ENCODE measurements at places on chromosomes 1 and 21.

GRCh38 chr1:229159668-229160544 lies 111.0 kb upstream of the RAB4A start:
- no peak for DNase-seq

- no peak for DNase-seq
These were observed 151.9 kb downstream of the MAGI3 start for GRCh38 chr1:113542221-113542701.

DNA sequence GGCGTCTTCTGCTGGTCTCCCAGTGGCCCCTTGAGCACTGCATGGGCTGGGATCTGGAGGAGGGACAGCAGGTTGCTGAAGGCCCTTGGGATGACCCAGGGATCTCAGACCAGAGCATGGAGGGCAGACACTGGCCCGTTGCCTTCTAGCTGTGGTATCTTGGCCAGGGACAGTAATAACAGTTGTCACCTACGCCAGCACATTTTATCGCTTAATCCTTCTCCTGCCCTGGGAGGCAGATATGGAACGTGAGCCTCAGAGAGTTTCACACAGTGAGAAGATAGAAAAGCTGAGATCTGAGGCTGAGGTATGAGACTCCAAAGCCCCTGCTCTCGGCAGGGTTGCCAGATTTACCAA lies 40.1 kb upstream of the RD3 start:
- no peak for DNase-seq

DNA sequence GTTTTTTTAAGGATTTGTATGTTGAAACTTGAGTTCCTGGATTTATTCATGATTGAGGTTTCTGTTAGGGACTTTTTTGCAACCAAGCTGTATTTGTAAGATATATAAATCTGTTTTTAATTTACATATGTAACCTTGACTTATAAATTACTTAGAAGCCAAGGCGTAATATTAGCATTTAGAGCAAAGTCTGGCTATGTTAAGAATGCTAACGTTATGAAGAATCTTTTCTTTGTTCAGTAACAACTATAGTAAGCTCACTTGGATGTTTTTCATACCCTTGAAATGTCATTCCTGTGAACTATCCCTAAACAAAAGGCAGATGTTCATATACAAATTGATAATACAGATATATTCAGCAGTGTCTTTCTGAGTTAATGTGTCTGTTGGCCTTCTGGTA lies 155.3 kb downstream of the MAGI3 start:
- no peak for DNase-seq

DNA sequence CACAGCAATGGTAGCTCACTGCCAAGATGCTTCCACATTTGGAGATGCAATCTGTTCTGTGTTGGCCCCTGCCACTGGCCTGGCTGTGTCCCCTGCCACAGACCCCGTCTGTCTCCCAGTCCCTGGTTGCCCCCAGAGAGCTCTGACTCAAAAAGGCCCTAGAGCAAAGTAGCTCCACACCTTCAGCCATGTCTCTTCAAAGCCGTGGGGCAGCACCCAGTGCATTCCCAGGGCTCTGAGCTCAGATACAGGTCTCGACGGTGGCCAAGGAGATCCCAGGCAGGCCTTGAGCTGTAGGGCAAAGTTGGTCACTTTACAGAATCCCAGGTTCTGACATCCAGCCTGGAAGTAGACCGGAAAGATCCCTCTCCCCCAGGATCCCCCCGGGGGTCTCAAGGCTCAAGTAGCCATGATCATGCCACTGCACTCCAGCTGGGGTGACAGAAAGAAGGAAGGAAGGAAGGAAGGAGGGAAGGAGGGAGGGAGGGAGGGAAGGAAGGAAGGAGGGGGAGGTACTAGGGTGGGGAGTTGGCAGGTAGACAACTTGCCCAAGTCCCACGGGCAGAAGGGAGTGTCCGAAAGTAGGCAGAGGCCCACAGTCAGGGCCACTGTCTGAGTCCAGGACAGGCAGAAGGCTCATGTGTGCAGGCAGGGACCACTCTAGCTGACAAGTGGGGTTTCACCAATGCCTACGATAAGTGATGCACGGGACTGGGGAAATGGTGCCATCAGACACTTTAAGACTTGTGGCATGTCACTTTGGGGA lies 4.8 kb upstream of the ARF1 start:
- no peak for DNase-seq

DNA sequence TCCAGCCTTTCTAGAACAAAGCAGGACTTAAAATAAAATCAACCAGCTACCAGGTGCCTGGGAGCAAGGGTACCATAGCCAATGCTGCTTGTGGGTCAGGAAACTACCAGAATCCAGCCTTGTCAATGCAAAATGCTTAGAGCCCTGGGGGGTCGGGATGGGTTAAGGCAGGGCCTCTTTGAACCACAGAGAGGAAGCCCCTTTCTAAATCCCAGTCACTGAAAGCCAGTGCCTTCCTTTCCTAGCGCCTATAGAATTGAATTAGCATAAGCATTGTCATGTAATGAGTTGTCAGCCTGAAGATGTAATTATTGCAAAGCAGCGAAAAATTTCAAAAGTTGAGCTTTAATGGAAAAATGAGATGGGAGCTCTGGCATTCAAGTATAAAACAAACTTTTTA lies 176.6 kb upstream of the DAB1 start:
- no peak for DNase-seq

GRCh38 chr1:13702425-13703127 lies 2.6 kb downstream of the PRDM2 start:
- no peak for DNase-seq

- no peak for DNase-seq
These were observed 494 bp upstream of the PIP5K1A start for GRCh38 chr1:151197863-151198253.

DNA sequence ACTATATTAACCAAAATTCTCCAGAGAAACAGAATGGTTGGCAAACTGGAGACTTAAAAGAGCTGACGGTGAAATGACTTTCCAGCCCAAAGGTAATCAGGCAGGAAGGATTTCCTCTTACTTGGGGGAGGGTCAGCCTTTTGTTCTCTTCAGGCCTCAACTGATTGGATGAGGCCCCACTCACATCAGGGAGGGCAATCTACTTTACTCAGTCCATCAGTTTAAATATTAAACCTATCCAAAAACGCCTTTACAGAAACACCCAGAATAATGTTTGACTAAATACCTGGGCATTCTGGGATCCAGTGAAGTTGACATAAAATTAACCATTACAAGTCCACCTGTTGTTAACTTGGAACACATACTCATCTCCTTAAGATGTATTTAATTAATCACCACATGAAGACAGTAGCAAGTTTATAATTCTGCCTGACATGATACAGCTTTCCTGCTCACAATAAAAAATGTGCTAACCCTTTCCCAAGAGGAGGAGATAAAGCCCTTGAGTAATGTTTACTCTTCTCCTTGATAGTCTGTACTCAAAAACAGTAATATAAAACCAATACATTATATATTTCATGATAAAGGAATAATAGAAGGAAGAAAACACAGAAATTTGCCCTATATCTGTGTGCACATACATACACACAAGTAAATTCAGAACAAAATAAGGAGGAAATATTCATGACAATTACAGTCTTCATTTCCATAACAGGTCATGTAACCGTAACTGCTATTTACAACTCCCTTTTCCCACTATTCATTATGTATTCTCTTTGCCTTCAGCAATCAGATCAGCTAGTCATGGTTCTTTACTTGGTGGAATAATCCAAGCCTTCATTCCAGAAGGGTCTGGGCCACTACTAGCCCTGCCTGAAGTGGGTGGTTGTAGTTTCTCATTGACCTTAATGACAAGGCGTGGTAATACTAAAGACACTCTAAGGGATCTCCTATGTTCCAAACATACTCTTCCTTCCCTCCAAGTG lies 107.5 kb upstream of the RUNX1 start:
- DNase-seq, result no peak

DNA sequence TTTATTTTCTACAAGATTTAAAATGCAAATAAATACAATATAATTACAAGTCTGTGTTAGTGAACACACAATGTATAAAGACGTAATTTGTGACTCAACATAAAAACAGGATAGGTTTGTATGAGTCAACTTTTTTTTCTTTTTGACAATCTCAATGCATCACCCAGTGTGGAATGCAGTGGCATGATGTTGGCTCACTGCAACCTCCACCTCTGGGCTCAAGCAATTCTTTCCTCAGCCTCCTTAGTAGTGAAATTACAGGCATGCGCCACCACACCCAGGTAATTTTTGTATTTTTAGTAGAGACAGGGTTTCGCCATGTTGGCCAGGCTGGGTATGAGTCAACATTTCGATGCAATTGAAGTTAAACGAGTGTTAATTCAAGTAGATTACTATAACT lies 5.9 kb upstream of the SPRR2E start:
- no peak for DNase-seq

DNA sequence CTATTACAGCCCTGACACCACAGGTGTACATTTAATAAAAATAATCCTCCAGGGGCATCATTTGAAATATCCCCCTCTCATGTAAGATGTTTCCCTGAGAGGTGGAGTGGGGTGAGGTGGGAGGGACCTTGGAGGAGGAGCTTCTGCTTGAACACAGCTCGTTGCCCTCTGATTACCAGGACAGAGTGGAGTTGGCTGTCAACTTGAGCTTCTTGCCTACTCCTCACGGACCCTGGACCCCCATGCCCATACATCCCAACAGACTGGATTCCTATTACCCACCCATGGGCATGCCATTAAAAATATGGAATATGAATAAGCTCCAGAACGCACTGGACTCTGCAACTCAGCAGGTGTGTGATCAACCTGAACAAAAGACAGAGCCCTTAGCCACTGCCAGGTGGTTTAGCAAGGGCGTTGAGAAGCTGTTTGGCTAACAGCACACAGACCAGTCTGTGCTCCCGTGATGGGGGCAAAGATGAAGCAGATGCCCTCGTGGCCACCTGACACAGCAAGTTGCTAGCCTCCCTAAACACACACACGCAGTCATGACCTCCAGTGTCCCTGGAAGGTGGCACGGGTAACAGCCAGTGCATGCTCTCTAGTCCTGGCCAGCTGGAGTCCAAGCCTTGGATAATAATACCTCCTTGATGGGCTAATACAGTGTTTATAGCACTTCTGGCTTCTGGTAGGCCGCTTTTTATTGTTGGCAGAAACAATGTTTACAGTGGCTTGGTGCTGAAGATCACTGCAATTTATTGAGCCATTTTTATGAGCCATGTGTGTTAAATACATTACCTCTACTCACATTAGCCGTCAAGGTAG lies 155.0 kb downstream of the TOMM20 start:
- no peak for DNase-seq

GRCh38 chr1:94321662-94322061 lies 84.3 kb upstream of the ARHGAP29 start:
- no peak for DNase-seq

DNA sequence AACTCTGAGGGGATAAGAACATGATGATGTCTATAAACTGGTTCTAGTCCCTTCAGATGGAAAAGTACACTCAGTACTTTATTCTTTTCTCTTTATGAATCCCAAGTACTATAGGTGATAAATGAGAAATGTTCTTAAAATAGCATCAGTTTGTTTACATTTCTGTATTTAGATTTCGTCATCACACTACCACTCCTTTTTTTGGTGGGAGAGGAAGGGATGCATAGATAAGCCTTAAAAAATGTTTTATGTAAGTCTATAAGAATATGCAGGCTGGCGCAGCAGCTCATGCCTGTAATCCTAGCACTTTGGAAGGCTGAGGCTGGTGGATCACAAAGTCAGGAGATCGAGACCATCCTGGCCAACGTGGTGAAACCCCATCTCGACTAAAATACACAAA lies 144.8 kb downstream of the USP25 start:
- DNase-seq, result no peak

DNA sequence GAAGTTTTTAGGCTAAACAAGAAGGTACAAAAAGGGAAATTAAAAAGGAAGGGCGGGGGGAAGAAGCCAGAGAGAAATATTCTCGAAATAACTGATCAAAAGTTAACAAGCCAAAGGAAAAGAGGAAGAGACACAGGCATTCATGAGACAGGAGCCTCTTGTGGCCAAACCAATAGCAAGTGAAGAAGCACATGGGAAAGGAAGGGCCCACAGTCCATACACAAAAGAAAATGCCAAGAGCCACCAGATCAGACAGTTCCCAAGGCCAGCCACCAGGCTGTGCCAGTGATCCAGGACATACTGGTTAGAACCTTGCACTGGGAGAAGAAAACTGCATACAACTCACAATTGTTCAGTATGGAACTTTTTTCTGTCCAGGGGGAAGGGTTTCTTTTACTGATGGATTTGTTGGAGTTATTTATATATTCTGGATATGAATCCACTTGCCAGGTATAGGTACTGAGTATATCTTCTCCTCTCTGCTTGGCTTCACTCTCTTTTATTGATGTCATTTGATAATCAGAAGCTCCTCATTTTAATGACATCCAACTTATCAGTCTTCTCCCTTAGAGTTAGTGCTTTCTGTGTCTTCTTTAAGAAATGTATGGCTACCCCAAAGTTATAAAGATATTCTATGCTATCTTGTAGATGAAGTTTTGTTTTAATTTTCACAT lies 76.8 kb downstream of the CD46 start:
- DNase-seq, result no peak

GRCh38 chr1:39573097-39573465 lies 3.5 kb downstream of the PABPC4 start:
- DNase-seq, result no peak

GRCh38 chr1:99465176-99465900 lies 180.6 kb upstream of the PALMD start:
- DNase-seq, result no peak

GRCh38 chr21:44984428-44984791 lies 44.6 kb downstream of the SLX9 start:
- DNase-seq, result no peak

GRCh38 chr21:46092811-46093667 lies 4.9 kb upstream of the COL6A2 start:
- no peak for DNase-seq

DNA sequence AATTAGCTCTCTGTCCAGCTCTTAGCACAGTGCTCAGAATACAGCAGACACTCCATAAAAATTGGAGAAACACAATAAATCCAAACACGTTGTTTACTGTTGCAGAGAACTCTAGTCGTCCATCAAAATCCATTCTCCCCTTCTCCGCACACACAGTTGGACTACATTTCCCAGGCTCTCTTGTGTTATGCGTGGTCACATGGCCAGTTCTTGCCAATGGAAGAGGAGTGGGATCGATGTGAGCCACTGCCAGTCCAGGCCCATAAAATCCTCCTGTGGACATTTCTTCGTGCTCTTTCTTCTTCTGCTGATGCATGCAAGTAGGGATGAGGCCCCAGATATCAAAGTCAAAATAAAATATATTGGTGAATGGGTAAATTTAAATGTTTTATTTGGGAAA lies 114.3 kb upstream of the FMN2 start:
- no peak for DNase-seq

- no peak for DNase-seq
These were observed 79.0 kb downstream of the HSPA13 start for GRCh38 chr21:14303731-14304488.

Data from GM12891 (cell line).